ENCODE measurements at places on chromosomes 12 and 14.

DNA sequence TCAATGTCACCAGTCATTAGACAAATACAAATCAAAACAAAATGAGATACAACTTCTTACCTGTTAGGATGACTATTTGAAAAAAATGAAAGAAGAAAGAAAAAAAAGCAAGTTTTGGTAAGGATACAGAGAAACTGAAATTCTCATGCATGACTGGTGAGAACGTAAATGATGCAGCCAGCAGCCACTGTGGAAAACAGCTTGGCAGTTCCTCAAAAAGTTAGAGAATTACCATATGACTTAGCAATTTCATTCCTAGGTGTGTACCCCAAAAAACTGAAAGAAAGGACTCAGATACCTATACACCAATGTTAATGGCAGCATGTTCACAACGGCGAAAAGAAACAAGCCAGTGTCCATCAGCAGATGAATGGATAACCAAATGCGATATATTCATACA, 26.6 kb downstream of the NINJ2 start:
- DNase-seq: no peak

DNA sequence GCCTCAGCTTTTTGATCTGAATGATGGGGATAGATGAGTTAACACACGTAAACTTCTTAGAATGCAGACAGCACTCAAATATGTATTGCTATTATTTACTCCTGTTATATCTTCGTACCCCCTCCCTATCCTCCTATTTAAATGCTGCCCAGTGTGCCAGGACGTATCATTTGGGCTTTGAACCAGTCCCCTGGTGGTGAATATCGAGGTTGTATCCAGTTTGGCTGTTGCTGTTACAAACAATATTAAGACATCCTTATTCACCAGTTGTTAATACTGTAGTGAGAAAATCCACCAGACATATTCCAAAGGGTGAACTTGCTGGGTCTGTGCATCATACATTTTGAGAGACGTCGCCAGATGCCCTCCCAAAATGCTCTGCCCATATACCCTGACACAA, 51.5 kb upstream of the FOXN3 start:
- DNase-seq: no peak

DNA sequence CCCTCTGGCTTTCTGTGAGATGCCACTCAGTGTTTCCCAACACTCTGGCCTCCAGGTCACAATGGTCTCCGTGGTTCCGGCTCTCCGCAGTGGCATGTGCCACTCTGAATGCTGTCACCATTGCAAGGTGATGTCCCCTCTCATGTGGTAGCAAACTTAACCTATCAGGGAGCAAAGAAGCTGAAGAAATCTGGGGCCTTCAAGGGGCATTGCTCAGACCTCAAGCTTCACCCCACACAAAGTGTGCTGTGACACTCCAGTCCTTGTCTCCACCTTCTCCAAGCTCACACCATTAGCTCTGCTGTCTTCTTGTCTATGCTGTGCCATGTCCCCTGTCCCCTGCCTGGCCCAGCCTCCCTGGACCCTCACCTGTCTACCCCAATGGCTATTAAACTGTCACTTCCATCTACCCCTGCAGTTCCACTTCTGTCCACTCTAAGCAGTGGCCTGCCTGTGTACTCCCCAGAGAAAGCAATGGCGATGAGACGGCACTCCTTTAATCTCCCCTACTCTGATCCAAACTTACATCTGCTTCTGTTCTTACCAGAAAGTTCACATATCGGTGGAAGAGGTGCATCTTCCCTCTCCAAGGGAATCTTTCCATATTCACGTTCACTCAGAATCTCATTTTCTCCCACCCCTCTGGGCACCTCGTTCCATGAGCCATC, 93.7 kb downstream of the DHRS2 start:
- DNase-seq: no peak

- no peak for DNase-seq
Observed at GRCh38 chr12:89414322-89414721, 62.0 kb upstream of the DUSP6 start.

GRCh38 chr12:40436564-40436963, 211.8 kb downstream of the LRRK2 start:
- no peak for DNase-seq

DNA sequence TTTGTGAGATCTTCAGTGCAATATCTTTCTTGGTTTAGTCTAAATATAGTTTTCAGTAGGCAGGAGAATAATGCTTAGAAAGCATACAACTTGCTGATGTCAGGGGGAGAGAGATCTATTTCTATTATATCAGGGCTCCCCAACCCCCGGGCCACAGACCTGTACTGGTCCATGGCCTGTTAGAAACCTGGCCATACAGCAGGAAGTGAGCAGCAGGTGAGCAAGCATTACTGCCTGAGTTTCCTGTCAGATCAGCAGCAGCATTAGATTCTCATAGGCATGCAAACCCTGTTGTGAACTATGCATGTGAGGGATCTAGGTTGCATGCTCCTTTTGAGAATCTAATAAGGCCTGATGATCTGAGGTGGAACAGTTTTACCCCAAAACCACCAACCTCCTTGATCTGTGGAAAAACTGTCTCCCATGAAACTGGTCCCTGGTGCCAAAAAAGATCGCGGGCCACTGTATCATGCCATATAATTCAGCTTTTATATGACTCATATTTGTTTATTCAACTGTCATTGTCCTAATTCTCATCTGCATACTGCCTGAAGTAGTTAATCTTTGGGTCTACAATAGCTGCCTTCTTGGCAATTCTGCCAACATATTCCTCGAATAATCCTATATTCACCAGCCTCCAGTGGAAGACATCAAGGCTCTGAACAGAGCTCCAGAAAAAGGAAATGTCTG, 163.6 kb upstream of the DYRK2 start:
- no peak for DNase-seq

- DNase-seq: no peak
Observed at GRCh38 chr14:80447392-80447791, 236.1 kb upstream of the DIO2 start.

DNA sequence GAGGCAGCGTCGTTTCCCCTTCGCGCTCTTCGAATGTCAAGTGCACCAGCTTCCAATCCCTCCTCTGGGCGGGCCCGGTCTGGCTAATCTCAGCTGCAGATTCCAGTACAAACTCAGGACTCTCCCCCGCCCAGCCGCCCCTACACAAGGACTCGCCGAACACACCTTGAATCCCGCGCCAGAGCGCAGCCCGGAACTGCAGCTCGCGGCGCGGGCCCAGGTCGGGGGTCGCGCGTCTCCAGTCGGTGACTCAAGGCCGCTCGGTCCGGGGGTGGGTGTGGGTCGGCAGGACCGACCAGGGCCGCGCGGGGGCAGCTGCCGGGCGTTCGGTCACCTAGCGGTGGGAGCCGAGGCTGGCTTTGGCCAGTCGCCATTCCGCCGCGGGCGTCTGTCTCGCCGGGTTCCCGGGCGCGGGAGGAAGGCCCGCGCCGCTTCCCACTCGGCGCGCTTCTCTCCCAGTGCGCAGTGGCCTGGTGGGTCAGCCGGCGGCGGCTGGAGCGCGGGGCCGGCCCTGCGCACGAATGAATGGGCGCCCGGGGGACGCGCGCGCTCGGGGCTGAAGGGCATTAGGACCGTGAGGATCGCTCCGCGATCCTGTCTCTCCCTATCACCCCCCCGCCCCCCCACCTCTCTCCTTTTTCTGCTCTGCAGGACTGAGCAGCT, at the start of gene GALNT16:
TSS of gene GALNT16 (plus strand) at position 632 of the 663 bp plus-strand sequence. CDS start 133 bp downstream, outside the sequence.
- DNase-seq: no peak

GRCh38 chr12:120774169-120774916, 48.7 kb downstream of the ACADS start:
- DNase-seq: no peak

DNA sequence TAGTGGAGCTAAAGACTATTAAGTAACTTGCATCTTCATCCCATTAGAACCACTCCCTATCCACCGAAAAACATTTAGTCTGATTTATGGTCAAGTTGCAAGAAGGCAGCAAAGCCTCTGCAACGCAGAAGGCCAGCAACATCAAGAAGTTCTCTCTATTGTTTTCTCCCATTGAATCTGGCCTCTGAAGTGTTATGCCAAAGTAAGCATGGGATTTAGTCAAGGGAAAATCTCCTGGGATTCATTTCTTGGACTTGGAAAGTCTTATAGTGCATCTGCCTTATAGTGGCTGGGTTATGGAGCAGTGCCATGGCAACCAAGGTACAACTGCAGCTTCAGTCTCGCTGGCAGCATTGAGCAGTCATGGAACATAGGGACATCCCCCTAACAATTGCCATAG, 87.7 kb upstream of the KRR1 start:
- DNase-seq: no peak

- no peak for DNase-seq
Observed at GRCh38 chr12:12265571-12266388, 1.1 kb downstream of the LRP6 start.

DNA sequence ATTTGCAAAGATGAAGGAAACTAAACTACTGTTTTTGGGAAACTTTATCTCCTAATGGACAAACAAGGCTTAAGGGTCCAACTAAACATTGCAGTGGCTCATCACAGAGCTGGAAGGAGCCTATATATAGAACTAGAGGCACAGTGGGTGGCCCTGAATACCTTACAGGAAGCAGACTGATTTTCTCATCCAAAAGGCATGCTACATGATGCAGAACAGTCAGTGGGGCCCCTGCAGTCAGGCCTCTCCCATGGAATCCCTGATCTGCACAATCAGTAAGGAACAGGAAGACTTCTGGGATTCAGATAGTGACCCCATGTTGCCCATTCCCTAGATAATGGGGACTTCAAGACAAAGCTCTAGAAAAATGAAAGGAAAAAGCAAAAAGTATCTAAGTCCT, 1.9 kb upstream of the LLPH start:
- DNase-seq: no peak

- DNase-seq: no peak
Observed at GRCh38 chr12:77521508-77522115, 309.1 kb upstream of the NAV3 start.

DNA sequence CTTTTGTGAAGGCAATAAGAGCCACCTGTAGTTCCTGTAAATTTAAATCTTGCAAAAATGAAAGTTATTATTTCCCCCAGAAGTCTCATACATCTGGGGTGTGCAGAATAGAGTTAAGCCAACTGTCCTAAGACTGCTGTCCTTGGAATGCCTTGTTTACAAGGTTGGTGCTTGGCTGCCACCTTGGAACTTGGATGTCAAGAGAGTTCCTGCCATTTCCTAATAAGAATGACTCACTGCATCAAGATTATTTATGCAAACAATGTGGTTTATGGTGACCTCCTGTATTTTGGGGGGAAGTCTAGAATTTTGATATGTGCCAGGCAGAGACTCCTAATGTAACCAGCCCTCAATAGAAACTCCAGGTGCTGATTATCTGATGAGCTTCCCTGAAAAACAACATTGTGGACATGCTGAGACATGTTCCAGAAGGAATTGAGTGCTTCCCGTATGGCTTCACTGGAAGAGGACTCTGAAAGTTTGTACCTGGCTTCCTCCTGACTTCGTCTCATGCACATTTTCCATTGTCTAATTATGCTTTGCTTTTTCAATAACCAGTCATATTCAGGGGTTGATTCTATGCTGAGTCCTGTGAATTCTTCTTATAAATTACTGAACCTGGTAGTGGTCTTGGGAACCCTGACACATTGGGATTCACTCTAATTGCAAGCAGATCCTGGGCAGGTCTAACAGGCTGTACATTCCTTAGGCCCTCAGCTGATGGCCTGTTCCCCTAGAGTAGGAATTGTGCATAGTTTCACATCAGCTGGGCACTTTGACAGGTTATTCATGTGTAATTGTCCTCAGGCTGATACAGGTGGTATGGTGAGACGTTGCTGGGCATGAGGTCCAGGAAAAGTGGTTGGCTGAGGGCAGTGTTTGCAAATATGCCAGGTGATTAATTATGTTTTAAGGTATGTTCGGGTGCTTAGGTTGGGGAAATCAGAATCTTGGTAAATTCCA, 1370.7 kb upstream of the TMEM132C start:
- DNase-seq: no peak

DNA sequence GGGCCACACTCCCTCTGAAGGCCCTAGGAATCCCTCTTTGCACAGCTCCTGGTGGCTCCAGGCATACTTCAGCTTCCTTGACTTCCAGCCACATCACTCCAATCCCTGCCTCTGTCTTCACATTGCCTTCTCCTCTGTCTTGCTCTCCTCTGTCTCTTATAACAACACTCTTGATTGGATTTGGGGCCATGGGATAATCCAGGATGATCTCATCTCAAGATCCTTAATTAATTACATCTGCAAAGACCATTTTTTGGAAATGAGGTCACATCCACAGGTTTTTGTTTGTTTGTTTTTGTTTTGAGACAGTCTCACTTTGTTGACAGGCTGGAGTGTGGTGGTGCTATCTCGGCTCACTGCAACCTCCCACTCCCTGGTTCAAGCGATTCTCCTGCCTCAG, 88.7 kb downstream of the TMTC1 start:
- DNase-seq: no peak

DNA sequence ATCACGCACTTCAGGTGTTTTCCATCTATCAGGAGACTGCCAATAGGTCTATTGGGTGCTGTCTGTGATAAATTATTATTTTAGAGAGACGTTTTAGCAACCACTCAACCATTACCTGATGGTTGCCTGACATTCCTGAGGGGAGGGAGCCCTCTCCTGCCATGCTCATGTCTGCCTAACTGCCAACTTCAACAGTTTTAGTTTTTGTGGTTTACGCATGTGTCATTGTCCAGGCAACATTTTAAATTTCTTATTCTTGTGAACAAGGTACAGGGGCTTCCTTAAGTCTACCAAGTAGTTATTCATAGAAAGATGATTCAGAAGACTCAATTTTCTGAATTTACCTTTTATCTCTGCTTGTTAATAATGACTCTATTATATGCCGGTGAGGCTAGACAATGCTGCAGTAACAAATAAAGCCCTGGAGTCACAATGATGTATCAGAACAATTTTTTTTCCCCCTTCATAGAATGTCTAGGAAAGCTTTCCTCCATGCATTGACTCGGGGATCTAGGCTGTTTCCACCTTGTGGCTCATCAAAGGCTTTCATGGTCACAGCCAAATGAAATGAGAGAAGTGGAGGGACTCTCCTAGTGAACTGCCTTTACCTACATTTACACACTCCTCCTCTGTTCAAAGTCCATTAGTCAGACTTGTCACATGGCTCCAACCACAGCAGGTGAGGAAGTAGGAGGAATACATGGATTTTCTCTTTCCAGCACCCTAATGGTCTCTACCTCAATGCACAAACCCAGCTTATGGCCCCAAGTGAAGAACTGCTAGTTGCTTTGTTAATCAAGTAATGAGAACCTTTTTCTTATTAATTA, 225.8 kb downstream of the CRADD start:
- no peak for DNase-seq

GRCh38 chr12:65611396-65611795, 212.9 kb upstream of the HMGA2 start:
- no peak for DNase-seq

DNA sequence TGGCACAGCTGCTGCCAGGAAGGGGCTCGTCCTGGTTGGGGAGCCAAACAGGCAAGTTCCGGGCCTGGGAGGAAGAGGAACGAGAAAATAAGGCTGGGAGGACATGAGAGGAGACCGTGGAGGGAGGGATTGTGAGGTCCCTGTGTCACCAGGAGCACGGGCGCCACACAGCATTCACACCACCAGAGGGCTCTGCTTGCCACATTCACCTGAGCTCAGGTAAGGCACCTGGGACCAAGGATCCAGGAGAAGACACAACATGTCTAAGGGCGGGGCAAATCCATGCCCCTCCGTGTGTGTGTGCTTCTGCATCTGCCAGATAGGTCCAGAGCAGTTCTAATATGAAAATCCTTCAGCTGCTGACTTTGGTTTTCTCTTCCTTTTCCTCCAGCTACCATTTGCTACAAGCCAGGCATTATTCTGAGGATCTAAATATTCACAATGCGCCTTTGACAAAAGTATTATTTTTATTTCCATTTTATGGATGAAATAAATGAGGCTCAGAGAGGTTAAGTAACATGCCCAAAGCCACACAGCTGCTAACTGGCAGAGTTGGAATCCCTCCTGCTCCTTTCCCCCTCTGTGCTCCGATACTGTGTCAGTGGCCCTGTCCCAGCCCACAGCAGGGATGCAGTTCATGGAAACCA, 14.6 kb downstream of the RAPGEF3 start:
- peak; percentile 80 for DNase-seq

All from upper lobe of left lung (tissue), 6 donors.